ELR (cell line): ENCODE measurements at places on chromosomes 4 and X.

DNA sequence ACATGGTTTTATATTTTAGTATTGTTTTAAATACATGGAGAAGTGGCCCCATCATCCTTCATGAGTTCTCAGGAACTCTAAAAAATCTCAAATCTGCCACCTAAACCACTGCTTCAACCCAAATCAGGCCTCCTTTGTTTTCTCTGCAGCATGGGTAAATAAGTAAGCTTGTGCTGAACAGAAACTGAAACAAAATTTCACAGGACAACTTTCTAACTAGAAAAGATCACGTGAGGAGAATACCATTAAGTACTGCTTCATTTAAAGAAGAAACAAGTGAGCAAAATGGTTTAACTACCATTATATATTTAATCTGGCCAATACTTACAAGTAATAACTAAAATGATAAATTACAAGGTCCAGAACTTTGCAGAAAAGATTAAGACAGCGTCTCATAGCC, 2.5 kb downstream of the ARAP2 start:
- DNase-seq = peak; percentile 33

DNA sequence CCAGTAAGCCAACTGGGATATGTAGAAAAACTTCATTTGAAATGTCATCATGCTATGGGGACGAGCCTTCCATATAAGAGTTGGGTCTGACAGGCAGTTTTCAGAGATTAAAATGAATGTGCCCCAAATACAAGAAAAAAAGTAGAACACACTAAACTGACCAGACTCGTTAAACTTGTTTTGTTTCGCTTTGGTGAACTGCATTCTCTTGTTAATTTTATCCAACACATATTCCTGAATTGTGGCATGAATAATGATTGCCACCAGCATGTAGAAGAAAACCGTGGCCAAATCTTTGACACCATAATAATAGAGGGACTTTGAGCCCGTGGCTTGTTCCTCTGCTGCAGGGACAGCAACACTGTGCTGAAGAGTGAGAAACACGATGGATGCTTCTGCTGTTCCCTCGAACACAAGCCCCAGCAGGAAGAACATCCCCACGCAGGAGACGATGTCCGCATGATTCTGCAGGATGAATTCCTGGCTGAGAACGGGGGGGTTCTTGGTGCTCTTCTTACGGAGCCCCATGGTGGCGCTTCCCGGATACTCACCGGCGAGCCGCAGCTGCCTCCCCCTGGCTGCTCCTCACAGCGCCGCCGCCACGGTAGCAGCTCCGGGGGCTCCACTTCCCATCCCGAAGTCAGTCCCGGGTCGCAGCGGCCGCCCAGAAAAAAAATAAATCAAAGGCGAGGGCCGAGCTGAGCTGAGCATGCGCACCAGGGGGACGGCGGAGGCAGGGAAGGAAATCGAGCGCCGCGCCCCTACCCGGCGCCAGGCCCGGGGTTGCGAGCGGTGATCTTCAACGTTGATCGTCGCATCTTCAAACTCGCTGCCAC, at the start of gene TRAM1L1:
TSS of gene TRAM1L1 (minus strand) at position 711 of the 836 bp plus-strand sequence. CDS start at position 528, 183 bp downstream.
- DNase-seq = peak; percentile 68

GRCh38 chr4:146283758-146284651, 69.7 kb downstream of the REELD1 start:
- DNase-seq = no peak

- DNase-seq = peak; percentile 72
Measured at GRCh38 chr4:125191232-125191631, 123.5 kb upstream of the FAT4 start.

GRCh38 chr4:95155759-95156451, 392.9 kb downstream of the UNC5C start:
- peak; percentile 21 for DNase-seq

GRCh38 chrX:19674041-19674789, 158.9 kb upstream of the MAP3K15 start:
- no peak for DNase-seq

DNA sequence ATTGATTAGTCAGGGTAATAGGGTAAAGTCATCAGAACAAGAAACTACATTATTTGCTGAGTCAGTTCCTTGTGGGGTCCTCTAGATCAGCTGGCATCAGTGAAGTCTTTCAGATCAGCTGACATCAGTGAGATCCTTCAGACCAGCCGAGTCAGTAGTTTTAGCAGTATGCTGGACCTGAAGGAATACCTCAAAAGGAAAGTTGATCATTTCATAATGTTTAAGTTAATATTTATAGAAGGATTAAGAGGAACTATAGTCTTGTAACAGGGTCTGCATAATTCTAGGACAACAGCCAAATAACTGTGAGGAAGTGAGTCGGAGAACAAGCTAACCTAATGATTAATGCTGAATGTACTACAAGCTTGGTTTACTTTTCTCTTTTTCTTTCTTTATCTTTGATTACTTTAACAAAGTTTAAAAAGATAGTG, 958 bp upstream of the UGT2B7 start:
- peak; percentile 72 for DNase-seq

DNA sequence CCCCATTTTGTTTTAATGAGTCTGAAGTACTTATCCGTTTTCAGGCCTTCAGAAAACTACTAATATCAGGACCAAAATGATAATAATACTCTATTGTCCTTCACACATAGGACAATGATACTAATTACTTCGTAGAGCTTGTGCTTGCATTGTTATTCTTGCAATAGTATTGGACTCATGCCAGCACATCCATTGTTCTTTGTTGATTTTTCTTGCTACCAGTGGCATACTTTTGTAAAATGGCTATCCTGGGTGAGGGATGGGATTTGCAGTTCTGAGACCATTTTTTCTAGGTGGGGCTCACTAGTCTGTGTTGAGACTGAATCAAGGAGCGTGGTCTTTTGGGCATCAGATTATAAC, 195.3 kb downstream of the MAML3 start:
- DNase-seq = no peak

DNA sequence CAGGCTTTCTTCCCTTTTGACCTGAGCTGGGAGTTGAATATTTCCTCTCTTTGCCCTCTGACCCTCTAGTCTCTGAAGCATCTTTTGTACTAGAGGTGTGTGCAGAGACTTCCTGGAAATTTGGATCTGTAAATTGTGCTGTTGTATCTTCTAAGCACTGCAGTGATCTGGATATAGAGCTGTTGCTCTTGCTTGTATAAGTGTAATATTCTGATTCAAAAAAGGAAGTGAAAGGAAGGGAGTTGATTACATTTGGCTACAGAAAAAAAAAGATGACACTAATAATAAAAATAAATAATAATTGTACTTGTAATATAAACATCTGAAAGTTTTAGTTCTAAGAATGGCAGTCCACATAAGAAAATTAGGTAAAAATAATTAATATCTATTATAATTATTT, 33.0 kb downstream of the FRG1 start:
- DNase-seq = no peak

- no peak for DNase-seq
Measured at GRCh38 chrX:152637649-152638442, at the start of gene GABRQ. Gene GABRQ, plus strand, starts transcription at chrX:152637895. Its CDS starts 308 bp downstream, at chrX:152638203.

DNA sequence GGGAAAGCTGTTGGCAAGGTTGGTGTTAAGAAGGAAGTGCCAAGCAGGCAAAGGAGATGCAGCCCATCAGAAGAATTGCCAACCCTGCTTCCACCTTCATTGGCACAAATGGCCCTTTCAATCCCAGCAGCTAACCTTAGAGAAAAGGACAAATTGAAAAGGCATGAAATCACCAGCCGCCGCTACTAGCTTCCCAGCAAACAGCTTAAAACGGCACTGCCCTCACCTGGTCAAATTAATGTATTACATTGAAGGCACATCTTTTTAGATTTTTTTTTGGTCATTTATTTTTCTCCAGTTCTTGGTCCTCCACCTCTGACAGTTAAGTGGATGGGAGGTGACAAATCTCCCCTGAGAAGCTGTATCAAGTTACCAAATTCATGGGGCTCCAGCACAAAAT, 51.0 kb upstream of the NHSL2 start:
- DNase-seq = peak; percentile 54

GRCh38 chr4:2390146-2390545, 28.3 kb downstream of the ZFYVE28 start:
- DNase-seq = no peak

GRCh38 chr4:20698382-20698781, 1.9 kb upstream of the PACRGL start:
- DNase-seq = peak; percentile 24
